ENCODE measurements at places on chromosomes 2 and 18.

DNA sequence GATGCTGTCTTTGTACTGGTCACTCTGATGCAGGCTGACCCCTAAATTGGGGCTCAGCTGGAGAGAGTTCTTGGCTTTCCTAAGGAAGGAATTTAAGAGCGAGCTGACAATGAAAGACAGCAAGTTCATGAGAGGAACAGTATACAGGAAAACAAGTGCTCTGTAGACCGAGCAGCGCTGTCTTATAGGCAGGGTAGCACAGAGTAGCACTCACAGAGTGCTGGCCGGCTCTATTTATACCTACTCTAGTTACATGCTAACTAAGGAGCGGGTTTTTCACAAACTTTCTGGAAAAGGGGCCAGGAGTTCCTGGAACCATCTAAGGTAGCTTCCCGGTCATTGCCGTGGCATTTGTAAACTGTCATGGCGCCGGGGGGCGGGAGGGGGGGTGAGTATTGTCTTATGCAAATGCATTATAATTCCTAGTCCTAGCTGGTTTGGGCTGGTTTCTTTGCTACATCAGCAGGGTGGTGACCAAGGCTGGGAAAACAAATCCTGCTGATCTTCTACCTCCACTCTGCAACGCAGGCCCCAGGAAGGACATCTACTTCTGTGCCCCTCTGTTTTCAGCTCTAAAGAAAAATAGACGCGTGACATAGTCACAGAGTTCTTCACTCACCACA, 31.6 kb upstream of the MAP3K20 start:
- no peak for DNase-seq

GRCh38 chr2:168895771-168896170, 5.3 kb upstream of the G6PC2 start:
- no peak for DNase-seq

DNA sequence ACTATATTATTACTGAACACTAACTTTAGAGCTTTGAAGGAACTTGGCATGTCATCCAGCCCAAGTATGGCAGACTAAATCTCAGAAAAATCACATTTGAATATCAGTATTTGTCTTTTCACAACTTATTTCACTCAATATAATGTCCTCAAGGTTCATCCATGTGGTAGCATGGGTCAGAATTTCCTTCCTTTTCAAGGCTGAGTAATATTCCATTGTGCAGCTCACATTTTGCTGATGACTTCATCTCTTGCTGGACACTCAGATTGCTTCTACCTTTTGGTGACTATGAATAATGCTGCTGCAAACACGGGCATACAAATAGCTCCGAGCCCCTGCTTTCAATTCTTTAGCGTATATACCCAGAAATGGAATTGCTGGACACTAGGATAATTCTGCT, 46.7 kb downstream of the RPL31 start:
- DNase-seq, result no peak

DNA sequence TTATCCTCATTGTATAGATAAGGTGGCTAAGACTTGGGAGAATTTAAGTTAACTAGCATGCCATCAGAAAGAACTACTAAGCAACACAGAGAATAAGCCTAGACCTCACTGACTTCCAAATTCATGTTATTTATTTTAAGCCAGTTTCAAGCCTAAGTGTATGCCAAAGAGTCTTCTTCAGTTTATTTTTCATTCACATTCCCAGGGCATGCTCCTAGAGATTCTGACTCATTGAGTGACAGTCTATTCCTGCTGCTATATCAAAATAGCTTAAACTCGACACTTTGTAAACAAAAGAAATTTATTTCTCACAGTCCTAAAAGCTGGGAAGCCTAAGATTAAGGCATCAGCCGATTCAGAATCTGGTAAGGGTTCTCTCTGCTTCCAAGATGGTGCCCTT, 467.1 kb downstream of the MBD2 start:
- no peak for DNase-seq

DNA sequence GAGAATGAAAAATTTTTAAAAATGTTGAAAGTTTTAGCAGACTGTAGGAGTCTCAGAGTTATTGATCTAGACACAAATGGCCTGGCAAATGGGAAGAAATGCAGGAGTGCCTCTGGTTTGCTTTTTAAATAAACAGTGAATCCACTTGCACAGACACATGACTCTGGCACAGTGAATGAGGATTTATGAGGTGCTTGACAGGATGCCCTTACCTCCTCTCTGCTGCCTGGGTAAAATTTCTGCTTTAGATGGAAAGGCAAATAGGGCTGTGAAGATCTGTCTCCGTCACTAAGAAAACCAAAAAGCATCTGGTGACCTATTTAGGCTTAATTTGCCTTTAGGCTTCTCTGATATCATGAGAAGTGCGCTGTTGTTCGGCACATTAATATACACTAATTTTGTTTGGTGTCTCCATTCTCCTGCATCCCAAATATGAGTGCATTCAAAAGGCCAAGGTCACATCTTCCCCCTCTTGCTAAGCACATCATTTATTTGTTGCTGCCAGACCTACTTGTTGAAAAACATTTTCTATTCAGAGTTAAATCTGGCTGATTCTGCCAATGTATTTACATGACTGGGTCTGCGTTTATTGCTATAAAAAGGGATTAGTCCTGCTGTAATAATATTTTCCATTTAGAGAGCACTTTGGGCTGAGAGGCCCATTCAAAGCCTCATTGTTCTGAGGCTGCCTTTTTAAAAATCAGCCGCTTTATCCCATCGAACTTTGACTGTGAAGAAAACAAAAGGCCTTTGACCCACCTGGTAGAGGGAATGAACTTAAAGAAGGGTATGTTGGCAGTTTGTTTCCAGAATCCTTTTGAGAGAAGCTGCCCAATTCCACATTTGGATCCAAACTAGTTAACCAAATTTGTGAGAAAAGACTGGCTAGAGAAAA, 94.9 kb downstream of the RNF152 start:
- no peak for DNase-seq

DNA sequence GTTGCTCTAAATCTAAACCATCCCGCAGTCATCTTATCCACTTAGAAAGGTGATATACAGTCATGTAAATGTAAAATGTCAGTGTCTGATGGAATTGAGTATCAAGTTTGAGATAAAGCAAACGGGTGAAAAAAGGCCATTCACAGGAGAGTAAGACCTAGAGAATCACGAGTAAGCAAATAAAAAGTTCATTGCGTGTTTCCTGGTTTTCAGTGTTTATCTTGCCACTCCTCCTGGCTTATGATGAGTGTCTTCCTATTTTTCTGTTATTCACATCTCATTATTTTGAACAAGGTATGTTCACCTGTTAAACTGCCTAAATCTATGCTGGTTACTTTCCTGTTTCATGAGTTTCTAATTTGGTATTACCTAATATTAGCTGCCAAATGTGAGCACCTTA, 68.8 kb downstream of the ITGA4 start:
- no peak for DNase-seq

- no peak for DNase-seq
Observed at GRCh38 chr2:42957109-42957860, 164.9 kb upstream of the HAAO start.

GRCh38 chr18:58803978-58804377, 60.7 kb upstream of the ZNF532 start:
- no peak for DNase-seq

DNA sequence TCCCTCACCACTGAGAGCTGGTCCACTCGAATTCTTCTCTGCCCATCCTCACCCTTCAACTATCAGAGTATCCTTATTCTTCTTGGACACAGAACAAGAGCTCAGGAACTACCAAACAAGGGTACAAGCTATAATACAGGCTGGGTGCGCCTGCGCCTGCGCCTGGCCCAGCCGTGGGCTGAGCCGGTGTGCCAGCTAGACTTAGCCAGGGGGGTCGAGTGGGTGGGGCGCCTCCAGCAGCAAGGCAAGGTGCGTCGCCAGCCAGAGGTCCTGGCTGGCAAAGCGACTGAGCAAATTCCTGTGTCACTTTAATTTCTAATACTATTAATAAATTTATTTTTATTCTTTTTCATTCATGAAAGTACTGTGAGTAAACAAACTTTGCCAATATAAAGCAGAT, 1072.6 kb upstream of the PIK3C3 start:
- DNase-seq, result no peak

DNA sequence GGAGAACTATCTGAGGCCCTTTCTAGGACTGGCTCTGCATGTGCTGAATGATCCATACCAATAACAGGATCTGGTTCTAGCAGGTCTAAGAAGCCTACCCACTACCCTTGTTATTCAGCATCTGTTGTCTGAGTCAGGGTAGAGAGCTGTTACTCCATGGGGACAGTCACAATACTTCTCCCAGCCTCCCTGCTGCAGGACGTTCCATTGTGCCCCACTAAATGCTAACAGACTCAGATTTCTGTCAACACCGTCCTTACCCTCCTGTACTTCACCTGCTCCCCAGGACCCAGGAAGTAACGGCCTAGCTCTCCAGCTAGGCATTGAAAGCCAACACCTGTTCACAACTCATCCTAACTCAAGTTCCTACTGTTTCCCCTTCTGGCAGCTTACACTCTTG, 719.7 kb upstream of the ID2 start:
- DNase-seq, result no peak

GRCh38 chr2:204090021-204090420, 153.5 kb downstream of the ICOS start:
- DNase-seq, result no peak

GRCh38 chr2:64274399-64275173, 130.4 kb upstream of the PELI1 start:
- DNase-seq, result no peak

- DNase-seq, result no peak
Observed at GRCh38 chr18:46559296-46559695, 97.7 kb downstream of the LOXHD1 start.

All from activated T-cell treated with anti-CD3 and anti-CD28 coated beads for 4 hours (primary cell).